ENCODE measurements at places on chromosomes 3 and 15.

- no peak for DNase-seq
Measured at GRCh38 chr3:166013073-166013679, 176.0 kb upstream of the BCHE start.

DNA sequence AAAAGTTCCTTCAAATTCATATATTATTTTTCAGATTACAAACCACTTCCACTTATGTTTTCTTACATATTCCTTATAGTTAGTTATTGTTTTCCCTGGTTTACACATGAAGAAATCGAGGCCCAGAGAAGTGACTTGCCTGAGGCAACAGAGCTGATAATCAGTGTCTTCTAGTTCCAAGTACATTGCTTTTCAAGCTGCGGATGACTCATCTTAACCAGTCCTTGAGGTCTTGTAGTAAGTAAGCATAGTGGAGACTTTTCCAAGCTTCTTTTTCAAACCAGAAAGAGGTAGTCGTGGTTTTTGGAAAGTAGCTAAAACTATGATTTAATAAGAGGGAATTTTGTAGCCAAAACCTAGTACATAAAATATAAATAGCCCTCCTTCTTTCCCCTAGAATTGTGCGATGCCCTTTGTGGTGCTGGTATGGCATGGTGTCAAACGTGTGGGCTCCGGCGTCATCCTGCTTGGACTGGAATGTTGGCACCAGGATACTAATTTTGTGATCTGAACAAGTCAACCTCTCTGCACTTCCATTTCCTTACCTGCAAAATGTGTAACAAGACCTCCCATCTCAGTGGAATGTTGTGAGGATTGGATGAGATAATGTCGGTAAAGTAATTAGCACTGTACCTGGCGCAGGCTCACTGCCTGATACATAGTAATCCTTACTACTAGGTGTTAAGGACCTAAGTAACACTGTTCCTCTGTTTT lies 19.0 kb upstream of the DLG1 start:
- no peak for DNase-seq

GRCh38 chr15:63238796-63239195 lies 38.6 kb upstream of the APH1B start:
- no peak for DNase-seq

GRCh38 chr15:83063551-83063950 lies 3.5 kb downstream of the BTBD1 start:
- no peak for DNase-seq

DNA sequence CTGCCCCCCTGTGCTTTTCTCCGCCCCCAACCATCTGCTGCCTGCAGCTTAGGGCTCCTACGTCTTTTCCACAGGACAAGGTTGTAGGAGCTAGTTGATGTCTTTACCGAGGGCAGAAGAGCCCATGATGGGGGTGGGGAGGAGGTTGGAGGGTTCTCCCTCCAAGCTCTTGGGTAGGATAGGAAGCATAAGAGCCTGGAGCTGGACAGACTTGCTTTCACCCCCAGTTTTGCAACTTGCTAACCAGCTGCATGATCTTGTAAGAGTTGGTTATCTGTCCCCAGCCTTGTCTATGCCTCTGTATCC lies 856 bp downstream of the ABCF3 start:
- DNase-seq: no peak

DNA sequence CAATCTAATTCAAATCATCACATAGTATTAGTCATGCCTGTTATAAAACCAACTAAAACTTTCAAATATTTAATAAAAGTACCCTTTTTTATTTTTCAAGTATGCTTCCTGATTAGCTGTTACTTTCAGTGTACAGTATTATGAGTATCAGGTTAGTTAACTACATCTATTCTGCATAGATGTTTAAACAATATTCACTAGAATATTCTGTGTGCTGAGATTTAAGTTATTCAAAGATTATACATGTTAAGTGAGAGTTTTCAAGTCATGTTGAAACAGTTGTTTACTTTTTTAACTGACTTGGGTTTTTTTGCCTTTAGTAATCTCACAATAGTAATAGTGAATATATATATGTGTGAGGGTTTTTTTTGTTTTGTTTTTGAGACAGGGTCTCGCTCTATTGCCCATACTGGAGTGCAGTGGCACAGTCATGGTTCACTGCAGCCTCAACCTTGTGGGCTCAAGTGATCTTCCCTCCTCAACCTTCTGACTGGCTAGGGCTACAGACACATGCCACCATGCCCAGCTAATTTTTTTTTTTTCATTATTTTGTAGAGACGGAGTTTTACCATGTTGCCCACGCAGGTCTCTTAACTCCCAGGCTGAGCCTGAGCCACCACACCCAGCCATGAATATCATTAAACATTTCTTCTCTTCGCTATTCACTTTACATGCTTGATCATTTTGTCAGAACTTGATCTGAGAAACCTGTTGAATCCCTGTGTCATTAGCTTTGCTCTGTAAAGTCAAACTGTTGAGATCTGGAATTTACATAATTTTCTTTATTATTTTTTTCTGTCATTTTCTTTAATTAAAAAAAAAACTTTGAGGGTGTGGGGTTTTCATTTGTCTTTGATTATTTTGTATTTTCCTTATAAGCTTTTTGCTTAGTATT lies 286.2 kb upstream of the UBE2E1 start:
- DNase-seq: no peak

DNA sequence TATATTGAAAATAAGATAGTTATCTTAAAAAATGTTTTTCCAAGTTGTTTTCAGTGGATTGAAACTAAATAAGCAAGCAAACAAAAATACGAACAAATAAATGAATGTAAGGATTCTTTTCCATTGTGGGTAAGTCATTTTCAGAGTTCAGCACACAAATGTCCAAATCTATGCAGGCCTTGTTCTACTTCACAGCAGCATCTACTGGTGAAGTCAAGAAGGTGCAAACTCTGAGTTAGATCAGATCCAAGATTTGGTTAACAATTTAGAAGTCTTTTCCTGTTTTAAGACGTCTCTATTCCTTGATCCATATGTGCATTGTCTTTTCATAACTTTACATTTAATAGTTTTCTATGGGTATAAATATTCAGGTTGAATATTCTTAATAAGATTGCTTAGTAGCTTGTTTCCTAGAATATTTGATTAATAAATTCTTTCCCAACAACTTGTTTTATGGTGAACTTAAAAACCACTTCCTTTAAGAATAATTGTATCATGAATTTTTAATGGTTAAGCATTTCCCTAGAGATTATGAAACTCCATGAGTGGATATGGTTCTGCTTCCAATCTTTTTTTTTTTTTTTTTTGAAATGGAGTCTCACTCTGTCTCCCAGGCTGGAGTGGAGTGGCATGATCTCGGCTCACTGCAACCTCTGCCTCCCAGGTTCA lies 10.5 kb downstream of the PTX3 start:
- no peak for DNase-seq

DNA sequence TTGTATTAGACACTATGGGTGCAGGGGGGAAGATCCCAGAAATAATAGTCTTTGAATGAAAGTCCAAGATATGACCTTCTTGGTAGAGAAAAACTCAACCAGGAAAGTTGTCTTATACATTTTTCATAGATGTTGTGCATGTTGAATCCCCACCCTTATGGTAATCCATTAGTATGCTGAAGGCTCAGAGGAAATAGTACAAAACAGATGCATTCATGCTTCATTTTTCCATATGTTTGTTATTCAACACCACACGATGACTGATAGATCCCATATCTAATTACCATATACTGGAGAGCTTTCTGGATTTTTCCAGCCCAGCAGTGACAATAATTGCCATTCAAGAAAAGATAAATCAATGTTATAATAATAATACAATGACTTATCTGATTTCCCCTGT lies 487.4 kb downstream of the FGF12 start:
- no peak for DNase-seq
